ENCODE measurements at places on chromosomes 3 and 15. TPM values are rescaled to one million over a fixed set of nuclear protein-coding genes. Genes with fewer than 3 reads are reported as not detected.
A peak's percentile ranks its signal among the peaks of the same experiment; 100 is the strongest.

GRCh38 chr15:90545095-90545494 lies 15.4 kb downstream of the CRTC3 start:
- no peak for DNase-seq

- no peak for DNase-seq
Measured at GRCh38 chr3:3081381-3082233, 28.6 kb downstream of the IL5RA start.

Gene TMEM266
- 0.13 TPM for total RNA-seq

- DNase-seq, result no peak
Measured at GRCh38 chr3:106577241-106577640, 708.4 kb upstream of the CBLB start.

DNA sequence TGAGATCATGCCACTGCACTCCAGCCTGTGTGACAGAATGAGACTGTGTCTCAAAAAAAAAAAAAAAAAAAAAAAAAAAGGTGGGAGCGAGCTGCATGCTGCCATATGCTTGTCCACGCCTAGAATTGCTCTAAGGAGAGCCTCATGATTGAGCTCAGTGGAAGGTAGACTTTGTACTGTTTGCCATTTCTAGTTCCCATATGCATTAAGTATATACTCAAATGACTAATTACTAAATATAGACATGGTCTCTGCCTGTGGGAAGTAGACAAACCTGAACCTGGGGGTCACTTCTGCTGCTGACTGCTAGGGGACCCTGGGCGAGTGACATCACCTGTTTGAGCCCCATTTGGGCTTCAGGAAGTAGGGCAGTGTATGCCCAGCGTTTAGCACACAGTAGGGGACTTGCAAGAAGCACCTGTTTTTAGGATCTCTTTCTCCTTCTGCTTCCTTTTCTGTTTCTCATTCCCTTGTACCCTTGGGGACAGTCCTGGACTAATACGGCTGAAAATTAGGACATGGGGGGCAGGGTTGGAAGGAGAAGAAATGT lies 27.2 kb downstream of the PRKCD start:
- no peak for DNase-seq

- DNase-seq, result no peak
Measured at GRCh38 chr3:146100825-146101444, 60.0 kb downstream of the PLOD2 start.

DNA sequence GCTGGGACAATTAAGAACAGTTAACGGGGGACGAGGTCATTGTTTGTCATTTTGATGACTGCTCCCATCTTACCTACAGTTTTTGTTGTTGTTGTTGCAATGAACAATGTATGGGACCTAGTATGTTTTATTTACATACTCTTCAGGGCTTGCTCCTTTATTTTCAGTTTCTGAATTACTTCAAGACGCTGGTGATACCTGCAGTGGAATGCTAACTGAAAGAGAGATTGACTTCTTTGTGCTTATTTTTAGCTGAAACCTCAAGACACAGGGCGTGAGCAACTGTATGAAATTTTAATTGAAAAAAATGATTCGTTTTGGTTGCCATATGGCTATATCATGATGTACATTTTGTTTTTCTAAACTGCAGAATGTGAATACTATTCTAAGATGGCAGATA lies 297.9 kb downstream of the EDEM1 start:
- no peak for DNase-seq

GRCh38 chr15:46892621-46893160 lies 824.6 kb upstream of the SEMA6D start:
- DNase-seq, result no peak

Gene CPA3
- total RNA-seq, result 3.1 TPM

Gene IL5RA
- total RNA-seq, result 0.04 TPM

- no peak for DNase-seq
Measured at GRCh38 chr3:98670020-98670419, 76.6 kb upstream of the CPOX start.

DNA sequence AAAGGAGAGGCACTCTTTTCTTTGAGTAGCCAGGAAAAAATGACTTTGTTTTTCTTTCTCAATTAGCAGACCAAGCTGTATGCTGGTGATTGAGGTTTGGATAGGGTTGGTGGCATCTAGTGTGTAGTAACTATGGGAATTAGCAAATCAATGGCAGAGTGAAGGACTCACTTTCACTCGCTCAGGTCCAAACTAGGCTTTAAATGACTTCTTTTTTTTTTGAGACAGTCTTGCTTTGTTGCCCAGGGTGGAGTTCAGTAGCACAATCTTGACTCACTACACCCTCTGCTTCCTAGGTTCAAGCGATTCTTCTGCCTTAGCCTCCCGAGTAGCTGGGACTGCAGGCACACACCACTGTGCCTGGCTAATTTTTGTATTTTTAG lies 35.9 kb downstream of the PRKCI start:
- DNase-seq, result no peak

- no peak for DNase-seq
Measured at GRCh38 chr3:125622381-125622791, 27.1 kb upstream of the OSBPL11 start.

GRCh38 chr3:172189213-172189612 lies 149.8 kb downstream of the FNDC3B start:
- DNase-seq, result no peak

Gene MESP2
- 0.49 TPM for total RNA-seq

DNA sequence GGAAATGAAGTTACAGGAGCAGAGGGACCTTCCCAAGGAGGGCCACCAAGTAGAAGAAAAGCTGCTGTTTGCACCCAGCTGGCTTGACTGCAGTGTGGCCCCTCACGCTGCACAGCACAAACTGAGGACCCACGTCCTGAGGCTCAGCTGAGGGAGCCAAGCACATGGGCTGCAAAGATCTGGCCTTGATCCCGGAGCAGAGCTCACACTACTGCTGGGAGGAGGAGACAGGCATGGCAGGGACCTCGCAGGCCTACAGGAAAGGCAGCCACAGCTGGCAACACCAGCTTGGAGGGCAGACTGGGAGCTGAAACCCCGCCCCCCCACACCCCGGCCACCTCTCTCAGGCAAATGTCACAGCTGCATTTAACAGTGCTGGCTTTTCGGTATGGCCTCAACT lies 39.7 kb downstream of the KLHL25 start:
- peak; percentile 86 for DNase-seq

Gene RBMS3
- total RNA-seq, result 77.4 TPM

Gene ITPKA
- total RNA-seq, result 0.35 TPM

GRCh38 chr3:15326673-15327072 lies 5.7 kb downstream of the SH3BP5 start:
- no peak for DNase-seq

Gene PRR20G
- not detected for total RNA-seq

Gene DAPK2
- total RNA-seq, result 4.0 TPM

Gene ZNF148
- 36.0 TPM for total RNA-seq

Gene RBP2
- total RNA-seq, result not detected

- peak; percentile 85 for DNase-seq
Measured at GRCh38 chr3:183576487-183577107, 21.1 kb upstream of the KLHL6 start.

DNA sequence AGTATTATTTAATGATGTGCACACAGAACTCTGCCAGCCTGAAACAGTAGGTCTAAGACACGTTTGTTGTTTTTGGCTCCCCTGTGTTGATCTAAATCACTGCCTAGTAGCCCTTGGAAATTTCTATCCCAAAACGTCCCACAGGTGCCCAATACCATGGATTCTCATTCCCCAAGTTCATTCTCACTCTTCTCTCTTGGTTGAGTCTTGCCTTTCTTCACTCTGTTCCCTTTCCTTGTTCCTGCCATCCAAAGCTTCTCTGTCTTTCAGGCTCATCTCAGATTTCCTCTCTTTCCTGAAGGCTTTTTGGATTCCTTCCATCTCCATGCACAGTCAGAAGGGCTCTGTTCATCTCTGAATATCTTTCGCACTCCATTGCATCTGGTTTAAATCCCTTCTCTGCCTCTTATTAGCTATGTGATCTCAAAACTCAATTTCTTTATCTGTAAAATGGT lies 54.2 kb downstream of the PPARG start:
- no peak for DNase-seq

Gene HLTF
- total RNA-seq, result 24.6 TPM

Measured in muscle of leg (tissue), 16 donors.